Esophagus squamous epithelium (tissue), 5 donors: ENCODE measurements at places on chromosomes 6 and 20. TPM values are rescaled to one million over a fixed set of nuclear protein-coding genes. Genes with fewer than 3 reads are reported as not detected.

The C20orf144 gene
- total RNA-seq = not detected

The KCNQ5 gene
- 0.59 TPM for total RNA-seq

The PSORS1C2 gene
- total RNA-seq = not detected

The GGTLC1 gene
- total RNA-seq = not detected

The NKAPL gene
- total RNA-seq = 0.70 TPM

The FAM184A gene
- total RNA-seq = 0.83 TPM

The LY6G6D gene
- not detected for total RNA-seq

The RSPH3 gene
- total RNA-seq = 12.6 TPM

The PDE10A gene
- 1.4 TPM for total RNA-seq

The NMBR gene
- total RNA-seq = not detected

The DEFB132 gene
- total RNA-seq = not detected

The B3GAT2 gene
- total RNA-seq = not detected

The SLC32A1 gene
- not detected for total RNA-seq

The MICB gene
- 2.5 TPM for total RNA-seq

The CYP39A1 gene
- total RNA-seq = 3.0 TPM

The PRICKLE4 gene
- 10.9 TPM for total RNA-seq

The MDC1 gene
- 2.4 TPM for total RNA-seq

The EFCAB8 gene
- not detected for total RNA-seq

The OGFRL1 gene
- 42.6 TPM for total RNA-seq

The OLIG3 gene
- total RNA-seq = not detected

The TMEM63B gene
- total RNA-seq = 56.3 TPM

The TINAG gene
- total RNA-seq = not detected

The BPIFA1 gene
- not detected for total RNA-seq

The ZNF451 gene
- 21.5 TPM for total RNA-seq

The BMP7 gene
- total RNA-seq = 21.8 TPM

The NINL gene
- total RNA-seq = 2.5 TPM

The WFDC12 gene
- total RNA-seq = 0.64 TPM

The ZNF165 gene
- total RNA-seq = 1.7 TPM

The TRDN gene
- not detected for total RNA-seq

The KIFC1 gene
- total RNA-seq = 9.6 TPM

The F13A1 gene
- 67.7 TPM for total RNA-seq

The POM121L2 gene
- not detected for total RNA-seq

The SCUBE3 gene
- total RNA-seq = not detected

The FAM83B gene
- 57.8 TPM for total RNA-seq

The COL12A1 gene
- 15.6 TPM for total RNA-seq

The GABBR1 gene
- 10.1 TPM for total RNA-seq

The ELOVL4 gene
- total RNA-seq = 6.7 TPM

The ISM1 gene
- 4.2 TPM for total RNA-seq

The OPRL1 gene
- not detected for total RNA-seq

The SNAI1 gene
- not detected for total RNA-seq

The HNF4A gene
- total RNA-seq = not detected

The B3GALT4 gene
- 9.4 TPM for total RNA-seq

The ACTL10 gene
- total RNA-seq = 4.4 TPM

The RIMS4 gene
- total RNA-seq = 1.7 TPM
